ENCODE measurements at places on chromosomes 2 and 18.

DNA sequence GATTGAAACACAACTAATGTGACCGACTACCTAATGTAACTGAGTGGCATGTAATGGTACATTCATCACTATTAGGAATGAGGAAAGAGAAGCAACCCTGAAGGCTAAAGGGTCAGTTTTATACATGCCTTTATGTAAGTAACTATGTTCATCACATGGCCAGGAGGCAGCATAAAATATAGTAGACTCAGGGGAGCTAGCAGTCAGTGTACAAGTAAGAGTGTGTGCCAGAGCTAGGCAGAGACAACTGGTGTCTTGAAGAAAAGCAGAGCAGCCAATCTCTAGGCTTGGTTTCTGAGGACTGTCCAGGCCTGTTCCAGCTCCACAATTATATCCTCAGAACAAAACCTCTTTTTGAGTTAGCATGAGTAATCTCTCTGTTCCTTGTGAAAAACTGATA, 18.1 kb downstream of the SMAD2 start:
- DNase-seq, result no peak

DNA sequence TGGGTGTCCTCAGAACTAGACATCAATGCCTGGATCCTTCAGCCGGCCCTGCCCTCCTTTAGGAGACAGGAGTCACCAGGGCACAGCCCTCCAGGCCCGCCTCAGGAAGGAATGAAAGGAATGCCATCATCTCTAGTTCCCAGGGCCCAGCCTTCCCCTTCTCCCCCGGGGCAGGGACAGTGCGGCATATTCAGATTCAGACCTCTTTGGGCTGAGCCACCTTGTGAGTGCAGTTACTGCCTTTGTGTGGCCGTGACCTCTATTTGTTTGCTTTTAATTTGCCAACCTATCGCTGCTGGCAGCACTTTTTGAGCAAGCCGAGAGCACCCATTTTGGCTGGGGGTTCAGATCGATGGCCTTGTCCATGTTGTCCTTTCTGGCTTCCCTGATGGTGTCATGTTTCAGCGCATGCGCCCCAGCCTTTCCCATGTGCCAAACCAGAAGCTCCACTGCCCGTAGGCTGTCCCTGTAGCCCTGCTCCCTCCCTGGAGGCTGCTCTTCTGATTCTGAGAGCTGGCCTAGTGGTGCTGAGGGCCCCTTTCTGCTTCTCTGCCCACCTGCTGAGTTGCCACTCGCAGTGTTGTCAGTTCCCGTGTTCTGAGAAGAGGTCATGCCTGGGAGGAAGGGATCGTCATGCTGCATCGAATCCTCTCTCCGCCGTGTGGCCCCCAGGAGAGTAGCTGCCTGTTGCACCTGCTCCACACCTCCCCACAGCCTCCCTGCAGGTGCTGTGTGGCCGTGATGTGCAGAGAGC, 10.9 kb downstream of the ANKRD23 start:
- DNase-seq, result no peak

- no peak for DNase-seq
These were observed 55.9 kb upstream of the NOL4 start for GRCh38 chr18:34280653-34281052.

DNA sequence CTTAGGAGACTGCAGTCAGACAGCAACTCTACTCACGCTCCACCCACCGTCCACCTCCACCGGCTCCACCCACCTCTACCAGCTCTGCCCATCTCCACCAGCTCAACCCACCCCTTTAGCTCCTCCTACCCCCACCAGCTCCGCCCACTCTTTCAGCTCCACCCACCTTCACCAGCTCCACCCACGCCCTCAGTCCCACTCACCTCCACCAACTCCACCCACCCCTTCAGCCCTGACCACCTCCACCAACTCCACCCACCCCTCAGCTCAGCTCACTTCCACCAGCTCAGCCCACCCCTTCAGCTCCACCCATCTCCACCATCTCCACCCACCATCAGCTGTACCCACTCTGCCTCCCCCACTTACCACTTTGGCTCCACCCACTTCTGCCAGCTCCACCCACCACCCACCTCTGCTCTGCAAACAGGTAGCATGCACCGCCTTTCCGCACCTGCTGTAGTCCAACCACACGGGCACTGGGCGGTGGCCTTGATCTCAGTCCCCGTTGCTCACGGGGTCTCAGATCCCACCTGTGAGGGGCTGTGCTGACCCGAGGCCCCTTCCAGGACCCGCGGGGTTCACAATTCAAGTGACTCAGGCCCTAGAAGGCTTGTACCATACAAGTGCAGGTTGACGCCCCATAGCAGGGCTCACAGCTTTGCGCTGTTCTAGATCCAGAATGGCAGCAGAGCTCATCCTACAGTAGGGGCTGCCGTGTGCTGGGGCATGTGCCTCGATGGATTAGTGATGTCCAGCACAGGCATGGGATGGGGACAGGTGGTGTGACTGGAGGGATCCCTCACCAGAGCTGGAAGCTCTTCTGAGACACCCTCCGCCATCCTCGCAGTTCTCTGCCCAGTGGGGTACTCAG, 77.2 kb upstream of the OTOS start:
- DNase-seq, result no peak

DNA sequence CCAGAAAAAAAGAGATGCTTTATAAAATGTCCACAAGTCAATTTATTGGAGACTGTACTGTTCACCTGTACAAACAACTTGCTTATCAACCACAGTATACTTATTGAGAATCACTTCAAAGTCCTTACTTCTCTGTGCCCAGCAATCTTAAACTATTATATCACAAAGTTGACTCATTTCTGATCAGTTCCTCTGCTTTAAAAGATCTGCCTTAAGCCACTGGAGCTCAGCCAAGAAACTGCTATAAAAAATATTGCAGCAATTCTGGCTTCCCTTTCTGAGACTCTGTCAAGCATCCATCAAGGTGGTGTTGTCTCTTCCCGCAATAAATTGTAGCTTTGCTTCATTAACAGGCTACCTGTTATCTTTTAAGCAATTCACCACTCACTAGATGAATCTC, 375.2 kb upstream of the SPHKAP start:
- no peak for DNase-seq

- DNase-seq, result no peak
These were observed 876.2 kb upstream of the POU3F3 start for GRCh38 chr2:103977668-103978067.

- DNase-seq, result no peak
These were observed 151.5 kb upstream of the SALL3 start for GRCh38 chr18:78828131-78828530.

- no peak for DNase-seq
These were observed 59.9 kb upstream of the POU3F3 start for GRCh38 chr2:104793966-104794365.

GRCh38 chr2:185245216-185245615, 493.4 kb upstream of the FSIP2 start:
- DNase-seq, result no peak

DNA sequence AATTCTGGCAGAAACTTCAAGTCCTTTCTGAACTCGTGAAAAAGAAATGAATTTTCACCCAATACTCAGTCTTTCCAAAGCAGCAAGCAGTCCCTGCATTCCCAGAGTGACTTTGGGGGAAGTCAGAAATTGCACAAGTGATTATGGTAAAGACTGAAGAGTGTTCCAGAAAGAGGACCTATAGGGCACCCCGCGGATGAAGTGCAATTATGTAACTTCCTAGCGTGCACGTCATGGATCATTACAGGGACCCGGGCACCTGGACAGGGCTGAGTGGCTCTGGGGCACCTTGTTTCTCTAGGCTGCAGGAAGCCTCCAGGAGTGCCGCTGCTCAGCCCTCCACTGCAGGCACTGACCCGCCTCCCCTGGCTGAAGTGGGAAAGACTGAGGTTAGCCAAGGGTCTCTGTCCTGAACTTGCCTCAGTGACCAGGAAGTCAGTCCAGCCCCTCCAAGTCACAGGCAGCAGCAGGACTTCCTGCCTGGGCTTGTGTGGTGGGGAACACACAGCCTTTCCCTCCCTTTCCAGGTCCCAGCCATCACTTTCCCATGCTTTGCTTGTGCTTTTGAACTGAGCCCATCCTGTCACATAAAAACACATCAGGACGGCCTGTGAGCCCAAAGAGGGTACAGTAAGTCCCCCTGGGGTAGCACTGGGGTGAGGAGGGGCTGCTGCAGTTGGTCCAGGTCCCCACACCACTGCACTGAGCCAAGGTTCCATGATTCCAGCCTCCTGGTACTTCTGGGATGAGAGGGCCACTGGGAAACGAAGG, 19.8 kb downstream of the TMEM185B start:
- DNase-seq, result no peak

GRCh38 chr2:216507220-216508160, 8.8 kb downstream of the RPL37A start:
- DNase-seq, result no peak

- no peak for DNase-seq
These were observed 6.9 kb downstream of the OSR1 start for GRCh38 chr2:19351499-19351898.

DNA sequence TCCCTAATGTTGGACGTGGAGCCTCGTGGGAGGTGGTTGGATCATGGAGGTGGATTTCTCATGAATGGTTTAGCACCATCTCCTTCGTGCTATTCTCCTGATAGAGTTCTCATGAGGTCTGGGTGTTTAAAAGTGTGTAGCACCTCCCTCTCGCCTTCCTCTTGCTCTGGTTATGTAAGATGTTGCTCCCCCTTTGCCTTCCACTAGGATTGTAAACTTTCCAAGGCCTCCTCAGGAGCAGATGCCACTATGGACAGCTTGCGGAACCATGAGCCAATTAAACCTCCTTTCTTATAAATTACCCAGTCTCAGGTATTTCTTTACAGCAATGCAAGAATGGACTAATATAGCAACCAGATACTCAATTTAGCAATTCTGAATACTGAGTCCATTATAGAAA, 82.4 kb upstream of the PELI1 start:
- no peak for DNase-seq

GRCh38 chr2:217247476-217247875, 387.6 kb upstream of the TNP1 start:
- DNase-seq, result no peak

- no peak for DNase-seq
These were observed 184.8 kb downstream of the PRKCE start for GRCh38 chr2:45836316-45836715.

GRCh38 chr2:9260464-9260918, 53.9 kb downstream of the ASAP2 start:
- DNase-seq, result no peak

DNA sequence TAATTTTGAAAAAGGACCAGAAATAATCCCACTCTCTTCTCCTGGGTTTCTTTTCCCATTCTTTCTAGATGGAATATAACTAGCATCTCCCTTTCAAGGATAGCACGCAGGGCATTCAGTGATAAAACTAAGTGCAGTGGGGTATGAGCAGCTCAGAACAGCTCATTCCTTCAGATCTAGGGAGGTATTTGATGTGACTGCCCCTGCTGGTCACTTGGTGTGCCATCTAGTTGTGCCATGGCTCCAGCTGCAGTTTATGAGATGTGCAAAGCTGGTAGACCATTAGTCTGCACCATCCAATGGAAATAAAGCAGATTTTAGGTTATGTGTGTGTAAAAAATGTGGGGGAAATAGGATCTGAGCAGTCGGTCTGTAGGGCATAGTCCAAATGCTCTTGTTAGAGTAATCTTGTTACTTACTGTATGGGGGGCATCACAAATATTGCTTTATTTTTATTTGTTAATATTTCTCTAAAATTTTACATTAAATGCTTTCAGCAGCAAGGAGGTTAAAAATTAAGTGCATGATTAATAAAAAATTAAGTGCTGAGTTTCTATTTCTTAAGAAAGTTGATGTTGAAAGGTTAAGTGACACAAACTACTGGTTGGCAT, 38.9 kb downstream of the CTAGE1 start:
- no peak for DNase-seq

GRCh38 chr2:55611997-55612396, 5.4 kb downstream of the PPP4R3B start:
- DNase-seq, result no peak

DNA sequence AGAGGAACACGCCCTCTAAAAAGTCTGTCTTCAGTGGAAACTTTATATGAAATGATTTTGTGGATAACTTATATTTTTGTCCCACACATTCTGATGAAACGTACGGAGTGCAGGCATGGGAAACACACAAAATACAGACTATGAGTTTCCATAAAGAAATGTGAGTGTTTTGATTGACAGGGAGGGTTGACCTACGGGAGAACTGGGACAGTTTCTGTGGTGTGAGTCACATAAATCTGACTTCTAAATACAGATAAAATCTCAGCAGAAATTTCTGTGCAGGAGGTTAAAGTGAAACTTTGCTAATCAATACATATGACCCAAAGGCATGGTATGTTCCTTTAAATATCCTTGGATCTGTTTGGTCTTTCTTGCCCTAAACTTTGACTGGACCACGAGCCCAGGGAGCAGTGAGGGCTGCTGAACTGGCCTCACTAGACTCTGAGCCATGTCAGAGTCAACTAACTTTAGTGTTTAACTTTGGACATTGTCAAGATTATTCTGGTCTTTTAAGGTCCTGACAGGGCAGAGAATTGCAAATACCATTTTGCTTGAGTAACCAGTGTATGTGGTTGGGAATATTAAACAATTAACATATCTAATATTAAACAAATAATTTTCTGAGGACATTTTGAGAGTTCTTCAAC, 206.9 kb upstream of the LYPD1 start:
- no peak for DNase-seq
